ENCODE measurements at places on chromosomes 11 and 22. TPM values are rescaled to one million over a fixed set of nuclear protein-coding genes. Genes with fewer than 3 reads are reported as not detected.

DNA sequence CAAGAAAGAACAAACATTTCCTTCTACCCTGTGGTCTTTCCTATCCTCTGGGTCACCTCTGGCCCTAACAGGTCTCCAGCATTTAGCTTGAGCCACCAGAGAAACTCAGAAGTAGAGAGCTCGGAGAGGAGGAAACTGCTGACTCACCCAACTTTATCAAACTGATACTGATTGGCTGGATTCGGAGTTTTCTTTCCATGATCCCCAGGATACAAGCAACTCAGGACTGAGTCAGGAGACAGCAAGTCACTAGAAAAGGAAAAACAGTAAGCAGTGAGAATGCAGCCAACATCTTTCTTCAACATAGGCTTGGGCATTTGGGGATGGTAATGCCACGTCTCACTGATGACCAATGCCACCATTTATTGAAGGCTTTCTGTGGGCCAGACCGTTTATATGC, 32.7 kb downstream of the THOC5 start:
- peaks cover 84% of the 10 kb centered on the region for H3K36me3 ChIP-seq
- no peaks in the 10 kb centered on the region for H3K4me1 ChIP-seq
- no peaks in the 10 kb centered on the region for H3K27me3 ChIP-seq

DNA sequence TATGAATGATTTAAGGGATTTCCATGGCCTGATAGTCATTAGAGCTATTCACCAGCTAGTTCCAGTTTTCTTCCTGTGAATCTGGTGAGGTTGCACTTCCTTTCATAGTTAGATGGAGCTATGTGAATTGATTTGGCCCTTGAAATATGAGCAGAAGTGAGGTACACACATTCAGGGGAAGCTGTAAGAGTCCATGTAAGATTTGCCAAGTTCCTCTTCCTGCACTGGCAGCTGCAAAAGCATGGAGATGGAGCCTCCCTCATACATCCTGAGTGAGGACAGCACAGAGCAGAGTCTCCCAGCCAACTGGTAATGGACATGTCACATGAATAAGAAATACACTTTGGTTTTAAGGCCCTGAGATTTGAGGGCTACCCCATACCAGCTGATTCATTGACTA, 111.7 kb downstream of the CD44 start:
- H3K4me3 ChIP-seq = no peak overlapping the region
- DNase-seq = no peak
- H3K36me3 ChIP-seq = no peaks in the 10 kb centered on the region
- no peak overlapping the region for H3K27ac ChIP-seq

- H3K4me1 ChIP-seq = peaks cover 15% of the 10 kb centered on the region
- no peak for DNase-seq
- H3K36me3 ChIP-seq = no peaks in the 10 kb centered on the region
- H3K4me3 ChIP-seq = no peak overlapping the region
These were observed 20.6 kb downstream of the PDE2A start for GRCh38 chr11:72653649-72654048.

DNA sequence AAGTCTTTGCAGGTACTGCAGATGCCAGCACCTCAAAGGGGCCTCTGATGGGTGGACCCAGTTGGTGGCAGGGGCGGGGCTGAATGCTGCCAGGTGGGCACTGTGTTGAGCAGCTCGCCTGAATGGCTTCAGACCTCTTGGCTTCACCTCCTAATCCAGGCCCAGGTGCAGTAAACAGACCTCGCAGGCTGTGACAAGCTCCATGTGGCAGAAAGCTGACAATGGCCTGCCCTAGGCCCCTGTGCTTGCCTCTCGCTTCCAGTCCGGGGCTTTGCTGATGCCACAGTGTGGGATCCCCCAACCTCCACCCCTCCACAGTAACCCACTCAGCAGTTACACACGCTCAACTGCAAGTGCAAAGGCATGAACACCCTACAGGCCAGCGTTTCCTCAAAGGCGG, 9.4 kb downstream of the IGLL1 start:
- DNase-seq = no peak
- peaks cover 15% of the 10 kb centered on the region for H3K27me3 ChIP-seq
- H3K4me3 ChIP-seq = no peak overlapping the region
- peaks cover 6% of the 10 kb centered on the region for H3K4me1 ChIP-seq
- no peak overlapping the region for H3K27ac ChIP-seq

DNA sequence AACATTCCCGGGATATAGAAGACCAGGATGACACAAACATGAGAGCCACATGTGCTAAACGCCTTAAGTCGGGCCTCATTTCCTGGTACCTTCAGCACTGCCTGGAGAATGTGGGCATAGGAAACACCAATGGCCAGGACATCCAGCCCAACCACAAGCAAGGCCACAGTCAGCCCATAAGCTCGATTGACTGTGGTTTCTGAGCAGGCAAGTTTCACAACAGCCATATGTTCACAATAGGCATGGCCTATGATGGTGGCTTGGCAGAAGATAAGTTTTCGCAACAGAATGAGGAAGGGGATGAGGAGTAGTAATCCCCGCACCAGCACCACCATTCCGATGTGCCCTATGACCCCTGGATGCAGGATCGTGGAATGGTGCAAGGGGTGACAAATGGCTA, 26.9 kb upstream of the OR56A1 start:
- DNase-seq = no peak
- no peak overlapping the region for H3K4me3 ChIP-seq
- no peaks in the 10 kb centered on the region for H3K36me3 ChIP-seq
- no peaks in the 10 kb centered on the region for H3K4me1 ChIP-seq

DNA sequence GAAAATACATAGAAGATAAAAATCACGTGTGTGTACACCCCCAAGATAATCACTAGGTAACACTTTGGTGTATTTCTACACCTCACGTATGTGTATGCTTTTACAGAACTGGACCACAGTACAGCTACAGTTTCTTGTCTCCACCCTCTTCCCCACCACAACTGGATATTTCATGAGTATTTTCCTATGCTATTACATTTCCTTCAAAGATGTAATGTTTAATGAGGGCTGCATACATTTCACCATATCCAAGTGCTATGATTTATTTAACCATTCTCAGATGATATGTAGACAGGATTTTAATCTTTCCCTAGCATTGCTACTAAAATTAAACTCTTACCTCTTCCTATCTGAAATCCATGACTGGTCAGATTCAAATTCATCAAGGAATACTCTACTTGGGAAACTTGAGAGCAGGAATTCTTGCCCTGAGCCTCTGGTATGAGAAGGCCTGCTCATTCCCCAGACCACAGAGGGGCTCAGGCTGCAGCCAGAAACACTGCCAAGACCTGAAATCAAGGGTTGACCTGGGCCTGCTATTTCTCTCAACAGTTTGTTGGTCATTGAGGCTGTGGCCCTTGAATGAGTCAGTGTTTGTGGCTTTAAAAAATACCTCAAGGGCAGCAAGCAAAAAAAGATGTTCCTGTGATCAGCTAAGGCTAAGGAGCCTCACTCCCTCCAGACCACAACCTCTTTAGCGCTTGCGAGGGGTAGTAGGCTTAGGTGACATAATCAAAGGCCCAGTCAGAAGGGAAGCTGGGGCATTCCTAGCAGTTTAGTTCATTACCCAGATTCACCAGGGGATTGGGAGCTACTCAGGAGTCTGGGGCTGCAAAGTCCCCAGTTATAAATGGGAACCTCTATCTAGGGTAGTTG, 55.5 kb downstream of the ABTB2 start:
- peaks cover 18% of the 10 kb centered on the region for H3K27me3 ChIP-seq
- no peaks in the 10 kb centered on the region for H3K36me3 ChIP-seq
- no peak overlapping the region for H3K27ac ChIP-seq
- H3K4me3 ChIP-seq = no peak overlapping the region

DNA sequence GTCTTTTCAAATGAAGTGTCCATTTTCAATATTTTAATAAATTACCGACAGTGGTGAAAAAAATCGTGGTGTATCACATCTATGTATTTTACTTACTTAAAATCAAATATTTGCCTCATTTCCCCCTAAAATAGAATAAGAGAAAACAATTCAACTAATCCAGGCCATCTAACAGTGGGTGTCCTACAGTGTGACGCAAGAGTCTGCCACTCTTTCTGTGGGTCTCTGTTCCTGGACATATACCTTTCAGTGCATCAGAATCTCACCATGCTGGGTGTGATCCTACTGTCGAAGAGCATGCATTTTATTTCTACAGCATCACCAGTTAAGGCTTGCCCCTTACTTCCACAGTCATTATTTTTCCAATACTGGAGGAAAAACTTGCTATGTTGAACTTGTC, 111.2 kb downstream of the CD44 start:
- no peaks in the 10 kb centered on the region for H3K4me1 ChIP-seq
- peaks cover 5% of the 10 kb centered on the region for H3K27me3 ChIP-seq
- no peak for DNase-seq
- no peaks in the 10 kb centered on the region for H3K36me3 ChIP-seq

DNA sequence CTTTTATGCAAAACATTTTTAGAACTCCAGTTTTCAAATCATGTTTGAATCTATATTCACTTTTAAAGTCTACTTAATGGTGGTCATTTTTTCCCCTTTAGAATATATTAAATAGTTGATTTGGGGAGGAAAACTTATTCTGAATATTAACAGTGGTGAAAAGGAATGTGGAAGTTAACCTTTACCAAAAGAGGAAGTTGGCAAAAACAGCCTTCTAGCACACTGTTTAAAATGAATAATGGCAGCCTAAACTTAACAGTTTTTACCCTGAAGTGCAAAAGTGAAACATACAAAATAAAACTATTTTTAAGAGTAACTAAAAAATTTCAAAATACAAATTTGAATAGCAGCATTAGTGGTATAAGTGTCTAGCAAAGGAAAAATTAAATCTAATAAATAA, 86.4 kb downstream of the GRK3 start:
- H3K4me3 ChIP-seq = no peak overlapping the region
- DNase-seq = no peak
- no peaks in the 10 kb centered on the region for H3K27me3 ChIP-seq
- peak overlapping the region; percentile 7 for H3K27ac ChIP-seq
- no peaks in the 10 kb centered on the region for H3K4me1 ChIP-seq

KCNA4 gene
- total RNA-seq = not detected

Data from K562 (cell line).